Endodermal cell (in vitro differentiated cells): ENCODE measurements at places on chromosomes 3 and 15. TPM values are rescaled to one million over a fixed set of nuclear protein-coding genes. Genes with fewer than 3 reads are reported as not detected.

- DNase-seq: no peak
Measured at GRCh38 chr3:128551451-128551850, 58.5 kb upstream of the GATA2 start.

DNA sequence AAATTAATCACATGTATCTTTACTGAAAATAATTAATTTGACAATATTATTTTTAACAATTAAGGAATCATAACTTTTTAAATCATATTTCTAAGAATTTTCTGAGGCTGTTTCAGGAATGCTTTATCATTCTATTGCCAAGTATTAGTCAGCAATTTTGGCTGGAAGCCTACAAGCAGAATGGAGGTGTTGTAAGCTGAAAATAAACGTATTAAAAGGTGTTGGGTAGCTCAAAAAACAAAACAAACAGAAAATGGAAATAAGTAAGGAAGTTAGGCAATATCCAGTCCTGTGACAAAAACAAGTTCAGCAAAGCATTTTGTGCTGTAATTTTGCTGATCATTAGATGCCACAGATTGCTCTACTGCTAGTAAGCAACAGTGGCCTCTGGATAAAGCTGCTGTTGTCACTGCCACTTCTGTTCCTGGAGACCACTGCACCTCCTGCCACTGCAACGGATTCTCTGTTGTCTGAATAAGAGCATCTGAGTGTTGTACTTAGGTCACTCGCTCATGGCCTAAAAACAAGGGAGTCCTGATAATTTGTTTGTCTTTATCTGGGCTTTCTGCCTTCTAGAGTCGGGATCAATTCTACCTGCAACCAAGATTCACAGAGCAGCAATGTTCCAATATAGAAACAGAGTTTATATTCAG, 63.5 kb upstream of the SLITRK3 start:
- no peak for DNase-seq

FRMD5 gene
- 4.5 to 8.2 TPM (median 7.0 TPM) in 3 replicates for total RNA-seq

GRCh38 chr15:31215490-31216214, 111.0 kb upstream of the KLF13 start:
- DNase-seq: peak; percentile 93

DNA sequence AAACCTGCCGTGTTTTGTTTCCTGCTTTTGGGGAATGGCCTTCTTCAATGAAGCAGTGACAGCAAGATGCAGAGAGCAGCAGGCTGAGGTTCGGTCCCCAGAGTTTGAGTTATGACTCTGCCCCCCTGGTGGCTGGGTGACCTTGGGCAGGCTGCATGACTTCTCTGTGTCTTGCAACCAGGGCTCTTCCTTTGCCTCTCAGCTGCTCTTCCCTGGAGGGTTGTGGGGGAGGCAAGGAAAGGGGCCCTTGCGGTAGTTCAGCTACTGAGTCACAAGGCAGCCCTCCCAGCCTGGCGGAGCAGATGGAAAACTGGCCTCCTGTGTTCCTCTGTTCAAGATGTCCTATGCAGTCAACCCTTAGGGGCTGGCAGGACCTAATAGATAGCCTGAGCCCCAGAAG, 17.1 kb downstream of the CTXND1 start:
- DNase-seq: peak; percentile 90

DNA sequence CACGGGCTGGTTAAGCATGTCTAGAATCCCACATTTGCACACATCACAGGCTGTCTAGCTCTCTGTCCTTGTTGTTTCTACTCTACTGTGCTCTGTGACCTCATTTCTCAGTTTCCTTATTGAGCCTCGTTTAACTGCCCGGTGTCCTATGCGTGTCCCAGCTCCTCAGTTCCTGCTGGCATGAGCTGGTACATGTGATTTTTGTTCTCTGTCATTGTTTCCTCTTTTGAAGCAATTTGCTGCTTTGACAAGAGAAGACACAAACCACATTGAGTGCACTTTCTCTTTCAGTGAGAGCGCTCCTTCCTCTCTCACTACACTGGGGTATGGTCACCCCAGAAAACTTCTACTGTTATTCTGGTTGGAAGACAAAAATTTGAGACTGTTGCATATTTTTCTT, 563.5 kb downstream of the PDCD6IP start:
- DNase-seq: no peak

- DNase-seq: no peak
Measured at GRCh38 chr3:104368760-104369159, 997.9 kb upstream of the ALCAM start.

DNA sequence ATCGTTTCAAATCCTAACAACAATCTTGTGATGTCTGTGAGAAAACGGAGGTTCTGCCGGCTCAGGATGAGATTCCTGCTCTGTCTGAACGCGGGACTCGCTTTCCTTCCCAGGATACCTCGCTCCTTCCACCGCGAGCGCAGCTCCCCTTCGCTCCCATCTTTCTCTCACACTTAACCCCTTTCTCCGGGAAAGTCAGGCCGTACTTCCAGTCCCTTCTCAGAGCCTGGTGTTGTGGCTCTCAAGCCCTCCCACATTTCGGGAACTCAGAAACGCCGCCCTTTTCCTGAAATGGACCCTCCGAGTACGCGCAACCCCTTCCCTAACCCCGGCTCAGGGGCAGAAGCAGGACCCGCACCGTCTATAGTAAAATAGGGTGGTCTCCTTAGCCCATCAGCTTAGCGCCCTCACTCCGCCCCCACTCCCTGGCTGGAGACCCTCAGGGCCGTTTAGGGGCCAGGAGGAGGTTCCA, 378 bp upstream of the FEM1B start:
- DNase-seq: no peak

GRCh38 chr15:100627789-100628395, 25.5 kb downstream of the ASB7 start:
- DNase-seq: peak; percentile 86

DNA sequence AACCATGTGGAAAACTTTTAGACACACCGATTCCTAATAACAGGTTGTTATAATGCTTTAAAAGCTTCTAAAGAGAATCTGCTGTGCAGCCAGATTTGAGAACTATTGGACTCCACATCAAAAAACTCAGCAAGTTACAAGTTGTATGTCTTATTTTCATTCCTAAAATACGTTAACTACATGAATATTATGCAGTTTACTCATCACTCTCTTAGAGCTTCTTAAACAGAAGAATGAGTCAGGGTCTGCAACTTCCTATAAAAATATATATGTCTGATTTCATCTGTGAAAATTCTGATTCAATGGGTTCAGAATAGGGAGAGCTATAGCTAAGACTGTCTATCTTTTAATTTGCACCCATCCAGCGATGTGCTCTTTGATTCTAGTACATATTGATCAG, 244.2 kb upstream of the EPHA3 start:
- no peak for DNase-seq

RTP4 gene
- not detected in 2 replicates for total RNA-seq

- DNase-seq: no peak
Measured at GRCh38 chr3:117892431-117892841, 1142.2 kb downstream of the IGSF11 start.

CFAP161 gene
- total RNA-seq: not detected in 2 replicates

DNA sequence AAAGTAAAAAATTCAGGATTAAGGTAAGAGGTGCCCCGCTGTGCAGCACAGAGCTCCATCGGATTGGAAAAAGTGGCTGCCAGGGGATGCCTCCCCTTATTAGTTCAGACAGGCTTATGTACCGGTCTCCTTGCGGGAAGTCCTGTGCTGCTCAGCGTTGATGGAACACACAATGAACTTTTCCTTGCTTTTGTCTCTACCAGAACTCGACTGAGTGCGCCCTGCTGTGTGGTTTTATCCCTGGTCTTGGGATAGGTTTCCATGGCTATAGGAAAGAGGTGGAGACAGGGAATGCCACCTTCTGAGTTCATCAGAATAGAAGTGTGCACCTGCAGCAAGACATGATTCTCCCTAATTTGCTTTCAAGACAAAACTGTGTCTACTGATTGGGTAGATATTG, 745.9 kb upstream of the CFAP20DC start:
- DNase-seq: no peak

SEMA5B gene
- total RNA-seq: 36.6 and 37.3 TPM in 2 replicates

DNA sequence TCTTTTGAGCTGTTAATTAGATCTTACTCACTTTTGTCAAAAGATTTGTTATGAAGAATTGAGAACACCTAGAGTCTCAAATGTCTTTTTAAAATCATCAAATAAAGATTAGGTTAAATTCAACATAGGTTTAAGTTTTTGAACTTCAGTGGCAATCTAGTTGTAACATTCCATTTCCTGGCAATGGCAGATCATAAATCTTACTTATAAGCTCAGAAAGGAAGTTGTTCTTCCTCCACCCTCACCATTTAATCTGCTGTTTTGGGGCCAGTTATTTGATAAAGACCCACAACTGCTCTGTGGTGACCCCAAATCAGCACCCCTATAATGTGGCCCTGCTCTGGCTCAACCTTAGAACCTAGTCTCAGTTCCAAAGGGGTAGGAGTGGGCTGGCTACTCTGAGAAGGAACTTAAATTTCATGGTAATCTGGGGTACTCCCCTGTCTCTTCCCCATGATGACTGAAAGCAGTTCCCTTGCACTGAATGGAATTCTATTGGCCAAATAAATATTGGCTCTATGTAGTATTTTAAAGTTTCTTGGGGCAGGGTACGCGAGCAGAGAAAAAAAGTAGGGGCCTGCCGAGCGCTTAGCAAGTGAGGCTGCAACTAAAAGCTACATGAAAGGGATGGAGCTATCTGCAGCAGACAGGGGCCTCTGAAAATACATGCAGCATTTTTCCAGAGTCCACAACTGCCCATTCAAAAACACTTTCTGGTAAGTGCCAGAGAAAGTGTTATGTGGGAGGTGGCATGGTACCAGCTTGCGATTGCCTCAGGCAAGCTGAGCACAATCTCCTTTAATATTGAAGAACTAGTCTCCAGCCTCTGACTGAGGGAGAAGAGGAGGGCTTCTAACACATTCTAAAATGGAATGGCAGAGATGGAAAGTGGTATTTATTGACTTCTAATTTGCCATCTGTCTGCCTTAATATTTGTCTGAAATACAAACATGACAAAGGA, 103.6 kb upstream of the RASGRP1 start:
- DNase-seq: no peak

DNA sequence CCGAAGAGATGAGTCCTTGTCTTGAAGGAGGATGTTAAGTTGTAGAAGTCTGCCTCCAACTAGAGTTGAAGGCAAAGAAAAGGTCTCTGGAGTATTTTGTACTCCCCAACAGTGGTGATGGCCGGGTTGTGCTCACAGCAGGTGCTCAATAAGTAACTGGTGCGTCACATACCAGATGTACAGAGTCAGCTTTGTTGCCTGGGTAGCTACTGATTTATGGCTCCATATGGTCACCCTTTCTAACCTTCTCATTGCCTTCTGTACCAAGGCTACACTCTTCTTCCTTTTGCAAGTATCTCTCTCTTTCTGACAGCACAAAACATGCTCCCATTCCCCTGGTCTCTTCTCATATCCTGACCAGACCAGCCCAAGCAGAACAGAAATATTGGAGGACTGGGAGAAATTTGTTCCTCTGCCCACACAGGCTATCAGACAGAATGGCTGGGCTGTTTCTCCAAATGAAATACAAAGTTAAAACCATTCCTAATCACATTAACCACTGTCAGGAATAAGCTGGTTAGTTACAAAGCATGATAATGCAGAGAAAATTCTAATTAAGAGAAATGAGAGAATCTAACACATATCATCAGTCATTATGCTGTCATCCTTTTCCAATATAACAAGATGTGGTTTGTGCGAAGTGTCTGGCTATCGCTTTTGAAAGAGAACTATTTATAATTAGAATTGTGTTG, 150.1 kb upstream of the LRRN1 start:
- DNase-seq: no peak

- no peak for DNase-seq
Measured at GRCh38 chr3:50028346-50028745, 60.4 kb upstream of the RBM5 start.

ITGA11 gene
- total RNA-seq: 0.32 to 0.73 TPM (median 0.35 TPM) in 3 replicates

DNA sequence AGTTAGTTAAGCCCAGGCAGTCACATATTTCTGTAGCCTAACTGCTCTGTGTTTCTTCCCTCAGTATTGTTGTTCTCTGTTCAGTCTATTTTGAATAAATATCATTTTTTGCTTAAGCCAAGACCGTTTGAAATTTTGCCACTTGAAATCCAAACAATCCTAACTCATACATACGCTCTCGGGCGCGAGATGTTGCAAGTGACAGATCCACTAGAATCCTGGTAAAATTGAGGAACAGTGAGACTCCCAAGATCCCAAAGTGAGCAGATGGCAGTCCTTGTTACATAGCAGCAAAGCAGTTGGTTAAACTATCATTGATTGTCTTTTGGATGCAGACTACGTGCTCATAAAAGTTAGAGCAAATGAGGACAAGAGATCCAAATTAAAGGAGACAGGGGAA, 625.4 kb downstream of the TBL1XR1 start:
- no peak for DNase-seq

GRCh38 chr3:14925729-14926591, 21.4 kb upstream of the NR2C2 start:
- DNase-seq: peak; percentile 79

GRCh38 chr15:43826029-43826507, 734 bp upstream of the WDR76 start:
- DNase-seq: no peak

GRCh38 chr15:87707071-87707470, 549.5 kb downstream of the NTRK3 start:
- no peak for DNase-seq

GRCh38 chr3:58307639-58308215, 1.4 kb downstream of the HTD2 start:
- DNase-seq: peak; percentile 55

- no peak for DNase-seq
Measured at GRCh38 chr3:133042778-133043177, 4.6 kb downstream of the TMEM108 start.

DNA sequence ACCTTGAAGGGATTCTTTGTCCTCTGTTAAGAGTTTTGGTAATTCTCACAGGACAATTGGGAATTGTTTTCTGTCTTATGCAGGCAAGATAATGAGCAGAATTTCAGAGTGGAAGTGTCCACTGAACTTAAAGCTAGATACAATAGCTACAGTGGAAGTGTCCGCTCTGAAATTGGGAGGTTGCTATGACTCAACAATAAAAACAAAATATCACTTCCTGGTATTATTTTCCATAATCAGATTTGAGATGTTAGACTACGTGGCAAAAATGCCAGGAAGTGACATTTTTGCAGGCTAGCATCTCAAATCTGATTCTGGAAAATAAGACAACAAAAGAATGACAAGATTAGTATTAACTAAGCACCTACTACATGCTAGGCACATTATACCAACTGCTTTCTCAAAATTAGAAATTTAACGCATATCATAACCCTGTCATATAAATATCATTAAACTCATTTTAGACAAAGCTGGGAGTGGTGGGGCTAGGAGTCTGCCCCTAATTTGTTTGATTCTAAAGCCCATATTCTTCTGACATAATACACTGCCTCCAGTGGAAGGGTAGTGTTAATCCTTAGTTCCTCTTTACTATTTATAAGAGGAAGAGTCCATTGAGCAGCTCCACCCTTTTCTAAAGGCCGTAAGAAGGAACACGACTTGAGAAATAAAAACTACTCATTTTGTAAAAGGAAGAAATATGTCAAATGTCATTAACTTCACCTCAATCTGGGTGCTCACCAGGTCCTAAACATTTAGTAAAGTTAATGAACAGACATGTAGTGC, 266.9 kb upstream of the STT3B start:
- DNase-seq: no peak

PAQR9 gene
- 4.2 and 5.6 TPM in 2 replicates for total RNA-seq
